ENCODE measurements at places on chromosomes 2 and 18.

GRCh38 chr2:148096012-148096411 lies 75.1 kb downstream of the MBD5 start:
- DNase-seq = peak; percentile 51

DNA sequence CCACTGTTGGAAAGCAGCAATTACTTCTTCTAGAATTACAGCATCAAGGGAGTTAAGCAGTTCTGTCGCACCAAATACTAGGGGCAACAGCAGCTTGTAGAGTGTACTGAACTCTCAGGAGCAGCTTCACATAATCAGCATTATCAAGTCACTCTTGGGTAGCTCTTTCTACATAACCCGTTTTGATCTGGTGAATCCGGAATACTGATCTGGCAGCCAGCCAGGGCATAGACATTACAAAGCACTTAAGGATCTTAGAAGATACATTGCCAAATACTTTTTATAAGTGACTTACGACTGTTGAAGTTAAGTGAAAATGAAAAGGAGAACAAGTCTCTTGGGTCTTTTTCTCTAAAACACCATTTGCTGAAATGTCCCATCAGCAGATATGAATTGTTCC lies 73.2 kb upstream of the NETO1 start:
- no peak for DNase-seq

GRCh38 chr2:160878618-160879017 lies 281.6 kb upstream of the TANK start:
- no peak for DNase-seq

- no peak for DNase-seq
Measured at GRCh38 chr2:72938455-72938854, 21.1 kb downstream of the EMX1 start.

DNA sequence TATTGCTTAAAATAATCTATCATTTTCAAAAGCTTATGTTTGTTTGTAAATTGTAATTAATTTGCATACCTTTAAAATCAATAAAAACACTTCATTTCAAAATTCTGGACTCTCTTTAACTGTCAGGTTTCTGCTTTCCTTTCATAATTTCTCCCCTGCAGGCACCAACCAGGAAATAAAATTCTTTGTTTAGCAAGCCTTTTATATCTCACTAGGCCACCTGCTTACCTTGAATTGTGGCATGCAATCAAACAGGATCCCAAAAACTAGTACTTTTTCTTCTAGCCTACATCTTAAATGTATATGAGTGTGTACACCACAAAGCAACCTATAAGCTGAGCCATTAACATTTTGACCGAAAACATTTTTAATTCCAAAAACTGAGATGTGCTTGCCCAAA lies 233.1 kb downstream of the NR4A2 start:
- no peak for DNase-seq

- no peak for DNase-seq
Measured at GRCh38 chr2:240967681-240968621, 30.5 kb upstream of the SNED1 start.

DNA sequence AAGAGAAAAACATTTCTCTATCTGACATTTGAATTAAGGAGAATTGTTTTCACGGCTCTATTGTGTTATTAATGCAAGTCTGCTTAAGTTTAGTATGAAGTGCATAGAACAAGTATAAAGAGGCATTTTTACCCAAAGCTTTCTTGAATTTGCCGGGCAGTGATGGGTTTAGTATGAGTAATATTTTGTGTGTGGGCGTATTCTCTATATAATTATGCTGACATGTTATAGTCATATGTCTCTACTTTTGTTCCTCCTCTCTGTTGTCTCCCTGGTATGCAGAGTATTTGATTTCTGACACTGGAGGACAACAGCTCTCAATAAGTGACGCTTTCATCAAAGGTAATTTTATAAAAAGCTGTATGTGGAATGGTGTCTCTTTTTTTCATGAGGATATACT lies 45.9 kb downstream of the PIKFYVE start:
- DNase-seq = peak; percentile 2

DNA sequence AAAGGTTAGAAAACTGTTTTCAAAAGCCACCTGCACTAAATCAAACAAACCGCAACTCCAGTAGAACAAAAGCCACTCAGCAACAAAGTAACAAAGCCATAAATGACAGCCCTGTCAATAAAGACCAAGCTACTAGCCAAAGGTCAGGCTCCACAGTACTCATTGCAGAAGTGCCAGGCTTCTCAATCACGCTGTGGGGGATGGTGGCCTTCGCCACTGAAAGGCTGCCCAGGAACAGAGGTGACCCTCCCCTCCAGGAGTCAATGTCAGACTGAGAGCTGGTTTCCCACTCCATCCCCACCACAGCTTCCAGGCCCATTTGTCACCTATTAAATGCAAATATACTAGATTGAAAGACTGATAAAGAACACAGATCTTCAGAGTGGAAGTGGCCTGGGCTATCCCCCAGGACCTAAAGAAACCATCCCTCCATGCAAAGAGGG lies 5.9 kb downstream of the ATP8B1 start:
- DNase-seq = no peak

DNA sequence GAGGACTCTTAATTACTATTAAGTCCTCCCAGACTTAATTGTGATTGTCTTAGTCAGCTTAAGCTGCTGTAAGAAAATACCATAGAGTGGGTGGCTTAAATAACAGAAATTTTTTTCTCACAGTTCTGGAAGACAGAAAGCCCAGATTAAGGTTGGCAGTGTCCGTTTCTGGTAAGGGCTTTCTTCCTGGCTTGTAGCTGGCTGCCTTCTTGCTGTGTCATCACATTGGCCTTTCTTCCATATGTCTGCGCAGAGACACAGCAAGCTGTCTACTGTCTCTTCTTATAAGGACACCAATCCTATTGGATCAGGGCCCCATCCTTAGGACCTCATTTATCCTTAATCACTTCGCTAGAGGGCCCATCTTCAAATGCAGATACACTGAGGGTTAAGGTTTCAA lies 38.5 kb downstream of the ASXL3 start:
- no peak for DNase-seq

DNA sequence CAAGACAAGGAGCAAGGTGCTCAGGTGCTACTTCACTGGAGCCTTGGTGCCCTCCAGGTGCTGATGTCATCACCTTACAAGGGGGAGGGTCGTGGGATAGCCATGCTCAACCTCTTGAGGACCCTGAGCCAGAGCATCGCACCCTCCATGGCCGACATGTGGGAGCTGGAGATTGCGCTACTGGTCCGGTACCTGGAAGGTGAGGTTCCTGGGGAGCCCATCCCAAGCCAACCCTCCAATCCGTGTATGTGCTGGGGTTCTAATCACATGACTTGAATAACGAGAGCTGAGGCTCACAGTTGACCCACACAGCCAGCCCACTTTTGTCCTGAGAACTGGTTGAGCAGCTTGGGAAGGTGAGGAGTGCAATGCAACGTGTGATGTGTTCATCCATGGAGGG lies 25.9 kb downstream of the MROH2A start:
- DNase-seq = no peak

DNA sequence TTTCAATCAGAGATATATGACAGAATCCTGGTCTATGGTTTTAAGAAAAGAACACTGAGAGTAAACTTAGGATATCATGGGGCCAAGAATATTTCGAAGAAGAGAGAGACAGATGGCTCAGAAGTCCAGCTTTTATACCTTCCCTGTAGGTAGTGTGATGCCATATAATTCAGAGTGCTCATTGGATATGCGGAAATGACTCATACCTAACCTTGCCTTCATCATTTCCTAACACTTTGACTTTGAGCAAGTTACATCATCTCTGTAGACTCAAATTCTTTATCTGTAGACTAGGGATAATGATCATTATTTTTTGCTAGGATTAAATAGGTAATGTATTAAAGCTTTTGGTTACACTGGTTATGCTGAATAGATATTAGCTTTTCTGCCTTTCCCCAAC lies 461.6 kb upstream of the CNTNAP5 start:
- no peak for DNase-seq

DNA sequence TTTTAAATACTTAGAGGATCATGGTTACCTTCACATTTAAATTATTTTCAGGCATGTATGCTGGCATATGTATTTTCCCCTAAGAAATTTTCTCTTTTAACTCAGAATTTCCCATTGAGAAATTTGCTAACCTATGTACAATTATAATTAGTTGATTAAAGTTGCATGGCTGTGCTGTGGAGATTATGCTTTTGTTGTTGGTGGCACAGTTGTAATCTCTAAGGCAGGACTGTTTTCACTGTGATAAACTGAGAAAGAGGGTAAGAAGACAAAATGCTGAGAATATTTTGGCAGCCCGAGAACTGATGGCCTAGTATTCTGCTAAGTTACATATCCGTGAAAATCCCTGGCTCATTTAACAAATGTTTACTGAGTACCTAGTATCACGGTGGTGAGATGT lies 1.4 kb downstream of the VRK2 start:
- DNase-seq = no peak

DNA sequence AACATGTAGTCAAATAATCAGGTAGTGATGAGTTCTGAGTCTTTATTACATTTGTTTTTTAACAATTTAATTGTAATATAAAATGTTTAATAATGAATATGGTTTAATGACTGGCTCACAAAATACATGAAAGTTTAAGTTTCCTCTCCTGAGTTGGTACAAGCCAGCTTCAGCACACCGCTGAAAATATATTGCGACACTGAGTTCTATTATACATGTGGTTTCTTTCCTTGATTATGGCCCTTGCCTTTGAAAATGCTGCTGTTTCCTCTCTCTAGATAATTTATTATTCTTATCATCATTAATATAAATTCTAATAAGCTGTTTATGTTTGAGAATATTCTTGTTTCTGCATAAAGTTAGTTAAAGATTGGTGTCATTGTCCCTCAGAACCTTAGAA lies 249.3 kb downstream of the PARD3B start:
- no peak for DNase-seq

DNA sequence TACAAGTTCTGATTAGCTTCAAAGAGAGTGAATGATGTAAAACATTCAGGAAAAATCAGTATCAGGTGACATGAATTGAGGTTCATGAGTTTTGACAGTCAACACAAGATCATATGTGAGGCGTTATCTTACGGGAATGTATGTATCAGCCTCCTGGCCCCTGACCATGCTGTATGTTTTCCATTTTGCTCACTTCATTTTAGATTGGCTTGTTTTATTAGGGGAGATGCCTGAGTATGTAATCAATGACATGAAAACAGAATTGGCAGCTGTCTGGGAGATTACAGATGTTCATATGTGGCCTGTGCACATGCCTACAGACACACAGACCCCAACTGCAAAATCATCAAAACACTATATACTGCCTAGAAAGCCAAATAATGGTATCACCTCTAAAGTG lies 168.5 kb upstream of the RND3 start:
- DNase-seq = no peak

GRCh38 chr2:27638037-27638637 lies 9.3 kb downstream of the GPN1 start:
- DNase-seq = peak; percentile 69

GRCh38 chr2:85063981-85064599 lies 69.1 kb upstream of the TCF7L1 start:
- no peak for DNase-seq

DNA sequence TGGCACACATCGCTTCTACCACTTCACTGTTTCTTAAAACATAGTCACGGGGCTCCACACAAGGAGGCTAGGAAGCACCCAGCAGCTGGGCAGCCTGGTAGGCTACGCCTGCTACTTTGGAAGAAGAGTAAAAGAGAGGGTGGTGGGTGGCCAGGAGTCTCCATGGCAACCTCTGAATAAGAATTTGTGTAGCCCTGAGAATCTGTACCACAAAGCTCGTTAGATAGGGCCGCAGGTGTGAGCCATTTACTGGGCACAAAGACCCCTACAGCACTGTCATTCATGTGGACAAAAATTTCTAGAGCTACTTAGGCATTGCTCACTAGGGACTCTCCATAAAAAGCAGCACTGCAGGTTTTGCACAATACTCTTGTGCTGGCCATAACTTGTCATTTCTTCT lies 166.4 kb upstream of the MSH6 start:
- DNase-seq = no peak

GRCh38 chr2:217064234-217065011 lies 204.6 kb upstream of the TNP1 start:
- peak; percentile 68 for DNase-seq

- DNase-seq = no peak
Measured at GRCh38 chr2:158337018-158337417, 119.5 kb downstream of the CCDC148 start.

GRCh38 chr2:198371921-198372543 lies 567.6 kb downstream of the PLCL1 start:
- peak; percentile 69 for DNase-seq

GRCh38 chr2:226687641-226688253 lies 111.9 kb downstream of the IRS1 start:
- peak; percentile 43 for DNase-seq

DNA sequence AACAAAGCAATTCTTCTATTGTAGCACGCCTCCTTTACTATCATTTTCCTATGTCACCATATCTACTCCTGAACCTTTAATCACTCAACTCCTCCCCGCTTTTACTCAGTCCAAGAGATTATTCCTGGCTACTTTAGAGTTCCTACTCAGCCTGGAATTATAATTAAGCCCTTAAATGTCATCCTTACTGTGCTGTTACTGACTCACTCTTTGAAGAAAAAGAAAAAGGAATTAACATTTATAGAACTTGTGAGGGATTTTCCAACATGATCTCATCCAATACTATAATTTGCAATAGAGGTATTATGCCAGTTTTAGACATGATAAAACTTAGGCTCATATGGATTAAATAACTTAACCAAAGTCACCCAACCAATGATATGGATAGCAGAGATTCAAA lies 61.7 kb downstream of the CCDC88A start:
- peak; percentile 8 for DNase-seq

- DNase-seq = peak; percentile 66
Measured at GRCh38 chr2:171550613-171551012, 28.3 kb downstream of the CYBRD1 start.

DNA sequence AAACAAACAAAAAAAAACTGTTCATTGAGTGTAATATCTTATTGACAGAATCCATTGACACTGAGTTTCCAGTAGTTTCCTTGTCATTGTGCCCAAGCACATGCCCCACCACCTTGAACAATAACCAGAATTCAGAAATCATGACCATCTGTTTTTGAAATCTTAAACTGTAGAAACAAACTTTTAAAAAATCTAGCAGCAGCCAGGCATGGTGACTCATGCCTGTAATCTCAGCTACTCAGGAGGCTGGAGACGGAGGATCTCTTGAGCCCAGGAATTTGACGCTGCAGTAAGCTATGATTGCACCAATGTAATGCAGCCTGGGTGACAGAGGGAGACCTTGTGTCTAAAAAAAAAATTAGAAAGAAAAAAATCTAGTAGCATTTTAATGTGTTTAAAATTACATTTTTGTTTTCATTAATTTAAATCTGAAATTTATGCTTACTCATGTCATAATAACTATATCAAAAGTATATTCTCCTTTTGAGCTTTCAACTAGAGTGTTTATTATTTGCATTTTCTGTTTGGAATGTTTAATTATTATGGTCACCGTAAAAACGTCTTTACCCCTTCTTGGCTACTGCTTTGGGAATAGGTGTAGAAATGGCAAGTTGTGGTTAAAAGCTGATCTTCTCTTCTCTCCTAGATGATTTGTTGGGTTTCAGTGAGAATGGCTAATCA lies 25.2 kb upstream of the STON1 start:
- peak; percentile 69 for DNase-seq

- DNase-seq = no peak
Measured at GRCh38 chr2:88668862-88669261, 22.6 kb upstream of the RPIA start.
